Urinary bladder (tissue), 4 donors: ENCODE measurements at places on chromosomes 7 and 10.

DNA sequence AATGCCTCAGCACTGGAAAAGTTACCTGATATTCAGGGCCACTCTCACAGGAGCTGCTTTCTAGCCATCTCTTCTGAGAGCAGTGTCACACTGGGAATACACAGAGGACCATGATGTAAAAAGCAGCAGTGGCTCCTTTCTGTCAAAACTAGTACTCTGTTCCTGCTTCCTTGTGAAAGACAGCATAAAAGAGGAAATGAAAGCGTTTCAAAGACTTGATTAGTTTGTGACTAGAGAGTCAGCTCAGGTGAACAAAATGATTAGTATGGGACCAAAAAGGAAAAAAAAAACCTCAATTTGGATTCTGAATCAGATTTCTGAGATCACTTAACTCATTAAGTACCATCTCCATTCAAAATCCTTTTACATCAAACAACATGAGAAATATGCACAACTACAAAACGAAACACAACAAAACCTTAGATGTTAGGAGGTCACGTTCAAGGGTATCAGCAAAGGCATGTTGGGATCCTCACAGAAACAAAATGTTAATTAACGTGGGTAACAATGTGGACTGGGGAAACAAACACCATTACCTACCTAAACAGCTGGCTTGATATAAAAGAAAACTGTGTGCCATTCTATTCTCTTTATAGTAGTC is 103.7 kb downstream of the MACC1 start:
- DNase-seq: no peak

GRCh38 chr7:27665531-27665930 is 2.8 kb upstream of the HIBADH start:
- no peak for DNase-seq

GRCh38 chr10:14727465-14727864 is 47.2 kb downstream of the FAM107B start:
- no peak for DNase-seq

DNA sequence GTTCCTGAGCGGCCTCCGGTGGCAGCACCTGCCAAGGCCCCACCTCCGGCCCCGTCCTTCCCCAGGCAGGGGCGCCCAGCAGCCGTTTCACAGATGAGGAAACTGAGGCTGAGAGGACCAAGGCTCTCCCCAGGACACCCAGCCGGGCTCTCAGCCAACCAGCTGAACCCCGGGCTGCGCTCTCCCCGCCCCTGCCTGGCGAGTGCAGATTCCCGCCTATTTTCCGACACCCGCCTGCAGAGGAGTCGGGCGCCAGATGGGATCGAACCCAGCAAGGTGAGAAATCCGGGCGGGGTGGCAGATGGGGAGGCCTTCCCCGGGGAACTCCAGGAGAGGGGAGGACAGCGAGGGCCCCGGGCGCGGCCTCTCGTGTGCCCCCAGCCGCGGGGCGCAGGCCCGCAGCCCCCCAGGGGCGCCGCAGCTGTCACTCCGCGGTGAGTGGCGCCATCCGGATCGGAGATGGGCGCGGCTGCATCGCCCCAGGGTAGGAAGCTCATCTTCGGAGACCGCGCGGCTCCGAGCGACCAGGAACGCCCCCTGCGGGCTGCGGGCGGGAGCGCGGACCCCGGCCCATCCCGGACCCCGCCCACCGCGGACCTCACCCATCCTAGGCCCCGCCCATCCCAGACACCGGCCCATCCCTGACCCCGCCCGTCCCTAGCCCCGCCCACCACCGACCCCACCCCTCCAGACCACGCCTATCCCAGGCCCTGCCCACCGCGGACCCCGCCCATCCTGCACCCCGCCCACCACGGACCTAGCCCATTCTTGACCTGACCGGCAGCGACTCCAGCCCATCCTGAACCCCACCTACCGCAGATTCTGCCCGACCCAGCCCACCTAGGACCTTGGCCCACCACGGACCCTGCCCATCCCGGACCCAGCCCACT is 90.3 kb downstream of the MICALL2 start:
- DNase-seq: no peak

- DNase-seq: no peak
Measured at GRCh38 chr10:131576341-131577177, 265.0 kb upstream of the TCERG1L start.
